ENCODE measurements at places on chromosomes 13 and 19.

DNA sequence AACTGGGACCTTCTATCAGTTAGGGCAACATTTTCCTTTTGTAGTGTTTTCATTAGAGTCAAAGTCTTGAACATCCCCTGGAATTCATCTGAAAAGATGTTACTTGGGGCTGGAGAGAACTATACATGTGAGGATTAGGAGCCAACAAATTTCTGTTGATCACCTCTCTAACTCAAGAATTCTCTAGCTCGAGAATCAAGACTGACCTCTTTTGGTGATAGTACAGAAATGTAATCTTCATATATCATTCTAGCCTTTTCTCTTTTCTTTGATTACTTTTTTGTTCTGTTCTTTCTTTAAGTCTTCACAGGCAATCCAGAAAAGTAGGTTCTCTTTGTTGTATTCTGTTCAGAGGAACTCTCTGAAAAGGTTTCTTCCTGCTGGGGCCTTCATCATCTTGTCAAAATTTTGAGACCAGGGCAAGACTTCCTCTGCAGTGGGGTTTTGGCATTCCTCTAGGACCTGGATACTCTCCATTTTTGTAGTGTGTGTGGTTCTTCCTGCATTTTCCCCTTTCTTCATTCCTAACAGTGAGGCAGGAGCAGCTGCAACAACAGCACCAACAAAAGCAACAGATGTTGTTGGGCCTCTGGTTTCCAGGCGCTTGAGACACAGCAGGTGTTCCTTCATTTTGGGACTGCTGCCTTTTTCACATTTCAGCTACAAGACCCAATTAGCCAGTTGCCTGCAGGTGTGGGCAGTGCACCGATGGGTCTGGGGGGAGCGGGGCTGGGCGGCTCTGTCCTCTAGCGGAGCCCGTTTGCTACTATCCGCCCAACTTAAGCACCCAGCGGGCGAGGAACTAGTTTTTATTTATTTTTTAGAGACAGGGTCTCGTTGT lies 26.2 kb downstream of the ELF1 start:
- no peak for DNase-seq

DNA sequence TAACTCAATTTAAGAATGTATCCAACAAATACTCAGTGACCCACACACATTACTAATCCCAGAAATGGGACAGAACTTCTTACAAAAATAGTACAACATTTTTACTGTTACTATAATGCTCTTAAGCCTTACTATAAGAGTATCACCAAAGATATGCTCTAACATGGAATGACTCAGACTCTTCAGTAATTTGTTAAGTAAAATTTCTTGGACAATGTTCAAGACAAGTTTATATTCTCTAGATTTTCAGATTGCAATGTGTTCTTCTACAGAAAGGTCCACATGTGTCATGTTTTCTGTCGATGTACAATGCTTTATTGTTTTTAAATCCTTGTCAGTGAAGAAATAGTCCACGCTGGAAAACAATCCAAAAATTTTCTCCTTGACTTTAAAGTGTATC lies 66.3 kb upstream of the RFXAP start:
- no peak for DNase-seq

DNA sequence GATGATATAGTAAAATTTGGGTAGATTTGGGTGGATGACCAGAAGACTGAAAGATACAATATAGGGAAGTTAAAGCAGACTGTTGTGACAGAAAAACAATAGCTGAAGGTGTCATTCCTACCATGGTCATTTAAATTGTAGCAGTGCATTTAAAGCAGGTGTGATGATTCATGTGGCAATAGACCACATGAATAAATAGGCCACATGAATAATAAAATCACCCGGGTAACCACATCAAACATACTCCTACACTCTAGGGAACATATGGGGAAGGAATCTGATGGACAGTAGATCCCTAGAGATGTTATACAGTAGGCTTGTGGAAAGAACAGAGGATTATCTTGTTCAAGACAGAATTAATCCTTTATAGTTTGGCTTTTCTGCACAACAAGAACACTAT lies 392.6 kb downstream of the SLITRK5 start:
- no peak for DNase-seq

GRCh38 chr13:86825410-86825809 lies 845.8 kb upstream of the SLITRK5 start:
- no peak for DNase-seq

DNA sequence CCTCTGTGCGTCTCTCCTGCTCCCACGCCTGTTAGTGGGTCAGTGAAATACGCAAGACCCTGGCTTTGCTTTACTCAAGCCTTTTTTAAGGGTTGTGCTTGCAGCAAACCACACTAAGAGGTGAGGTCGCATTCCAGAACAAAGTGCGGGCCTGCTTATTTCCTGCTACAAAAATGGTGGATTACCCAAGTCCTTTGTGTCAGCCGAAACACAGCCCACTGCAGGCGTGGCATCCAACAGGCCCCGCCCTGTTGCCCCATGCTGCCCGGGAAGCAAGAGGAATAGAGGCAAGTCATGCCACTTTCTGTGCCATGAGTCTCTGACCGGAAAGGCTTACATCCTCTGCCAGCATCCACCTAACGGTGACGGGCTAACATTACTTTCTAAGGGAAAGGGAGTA lies 7.7 kb upstream of the IRS2 start:
- no peak for DNase-seq

GRCh38 chr13:33543631-33544265 lies 258.2 kb upstream of the STARD13 start:
- no peak for DNase-seq

DNA sequence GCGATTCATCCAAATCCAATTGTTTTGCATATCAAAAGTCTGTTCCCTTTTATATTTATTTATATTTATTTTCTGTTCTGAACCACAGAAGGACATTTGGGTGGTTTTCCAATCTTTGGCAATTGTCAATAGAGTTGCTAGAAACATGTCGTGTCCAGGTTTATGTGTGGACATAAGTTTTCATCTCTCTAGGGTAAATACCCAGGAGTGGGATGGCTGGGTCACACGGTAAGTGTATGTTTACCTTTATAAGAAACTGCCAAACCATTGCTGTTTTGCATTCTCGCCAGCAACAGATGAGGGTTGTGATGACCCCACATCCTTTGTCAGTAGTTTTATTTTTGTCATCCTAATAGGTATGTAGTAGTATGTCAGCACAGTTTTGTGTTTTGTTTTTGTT lies 12.5 kb downstream of the AP1M1 start:
- DNase-seq: no peak

GRCh38 chr19:21610341-21610740 lies 104.9 kb downstream of the ZNF429 start:
- DNase-seq: no peak

GRCh38 chr13:30864433-30865122 lies 41.5 kb upstream of the MEDAG start:
- no peak for DNase-seq

GRCh38 chr13:77832339-77833100 lies 86.1 kb downstream of the EDNRB start:
- DNase-seq: no peak

DNA sequence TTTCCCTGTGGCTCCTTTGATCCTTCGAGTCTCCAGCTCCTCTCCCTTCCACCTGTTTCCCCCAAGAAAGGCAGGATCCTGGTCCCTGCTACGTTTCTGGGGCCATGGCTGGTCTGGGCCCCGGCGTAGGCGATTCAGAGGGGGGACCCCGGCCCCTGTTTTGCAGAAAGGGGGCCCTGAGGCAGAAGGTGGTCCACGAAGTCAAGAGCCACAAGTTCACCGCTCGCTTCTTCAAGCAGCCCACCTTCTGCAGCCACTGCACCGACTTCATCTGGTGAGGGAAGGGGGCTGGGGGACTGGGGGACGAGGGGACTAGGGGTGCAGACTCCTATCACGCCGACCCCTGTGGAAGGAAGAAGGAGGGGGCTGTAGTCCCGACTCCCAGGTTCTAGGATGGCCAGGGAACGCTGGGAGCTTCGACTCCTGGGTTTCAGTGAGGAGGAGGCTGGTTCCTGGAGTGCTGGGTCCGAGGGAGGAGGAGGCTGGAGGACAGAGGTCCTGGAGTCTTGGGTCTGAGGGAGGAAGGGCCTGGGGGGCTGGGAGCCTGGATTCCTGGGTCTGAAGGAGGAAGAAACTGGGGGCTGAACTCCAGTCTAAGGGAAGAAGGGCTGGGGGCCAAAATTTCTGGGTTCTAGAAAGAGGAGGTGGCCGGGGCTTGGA lies 524 bp downstream of the PRKCG start:
- no peak for DNase-seq

DNA sequence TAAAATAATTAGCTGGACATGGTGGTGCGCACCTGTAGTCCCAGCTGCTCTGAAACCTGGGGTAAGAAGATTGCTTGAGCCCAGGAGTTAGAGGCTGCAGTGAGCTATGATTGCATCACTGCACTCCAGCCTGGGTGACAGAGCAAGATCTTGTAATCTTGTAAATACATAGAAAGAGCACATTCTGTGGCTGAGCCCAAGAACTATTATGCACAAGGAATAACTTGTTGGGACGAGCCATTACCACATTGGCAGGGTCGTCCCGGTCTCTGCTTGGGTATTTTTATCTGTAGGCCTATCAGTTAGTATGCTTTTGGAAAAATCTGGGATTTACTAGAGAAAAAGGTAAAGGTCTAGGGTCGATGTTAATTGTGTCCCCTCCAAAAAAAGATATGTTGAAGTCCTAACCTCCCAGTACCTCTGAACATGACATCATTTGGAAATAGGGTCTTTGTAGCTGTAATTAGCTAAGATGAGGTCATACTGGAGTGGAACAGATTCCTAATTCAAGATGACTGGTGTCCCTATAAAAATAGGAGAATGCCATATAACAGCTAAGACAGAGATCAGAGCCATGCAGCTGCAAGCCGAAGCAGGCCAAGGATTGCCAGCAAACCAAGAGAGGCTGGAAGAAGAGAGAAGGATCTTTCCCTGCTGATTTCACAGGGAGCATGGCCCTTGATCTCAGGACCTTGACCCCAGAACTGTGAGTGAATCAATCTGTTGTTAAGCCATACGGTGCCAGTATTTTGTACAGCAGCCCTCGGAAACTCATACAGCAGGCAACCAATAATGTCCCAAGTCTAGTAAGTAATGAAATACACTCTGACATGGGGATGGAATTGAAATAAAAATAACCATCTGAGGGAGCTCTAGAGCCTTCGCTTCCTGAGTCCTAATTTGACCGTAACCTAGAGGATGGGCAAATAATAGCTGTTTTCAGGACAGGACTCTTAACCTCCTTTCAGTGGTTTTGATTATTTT lies 77.0 kb downstream of the TM9SF2 start:
- DNase-seq: no peak

GRCh38 chr19:5205937-5206750 lies 134.5 kb downstream of the PTPRS start:
- DNase-seq: no peak

DNA sequence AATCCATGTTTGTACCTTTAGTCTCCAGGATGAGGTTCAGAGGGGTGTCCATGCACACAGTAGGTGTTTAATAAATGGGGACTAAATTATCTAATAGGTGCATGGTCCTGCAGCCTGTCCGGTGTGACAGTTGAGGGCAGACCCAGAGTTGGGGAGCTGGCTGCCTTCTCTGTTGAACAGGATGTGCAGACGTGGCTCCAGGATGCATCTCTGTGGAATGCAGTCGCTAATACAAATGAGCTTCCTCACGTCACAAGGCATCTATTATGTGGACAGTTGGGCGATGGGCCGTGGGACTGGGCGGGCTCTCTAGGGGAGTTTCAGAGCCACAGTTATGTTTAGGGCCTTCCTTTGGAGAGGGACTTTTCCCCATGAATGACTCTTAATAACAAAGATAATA lies 71.0 kb downstream of the SIPA1L3 start:
- DNase-seq: no peak

All from stimulated activated CD8-positive, alpha-beta memory T cell treated with anti-CD3 and anti-CD28 coated beads, Interleukin-7, amount 100 ng/mL, for 1 hour (primary cell).